MM.1S (cell line): ENCODE measurements at places on chromosomes 5 and 9.
A peak's percentile ranks its signal among the peaks of the same experiment; 100 is the strongest.

GRCh38 chr9:80632041-80632440 lies 1057.3 kb downstream of the TLE1 start:
- H3K4me1 ChIP-seq, result no peaks in the 10 kb centered on the region
- H3K4me3 ChIP-seq, result no peak overlapping the region
- H3K27ac ChIP-seq, result no peak overlapping the region
- no peaks in the 10 kb centered on the region for H3K27me3 ChIP-seq
- no peak for DNase-seq

DNA sequence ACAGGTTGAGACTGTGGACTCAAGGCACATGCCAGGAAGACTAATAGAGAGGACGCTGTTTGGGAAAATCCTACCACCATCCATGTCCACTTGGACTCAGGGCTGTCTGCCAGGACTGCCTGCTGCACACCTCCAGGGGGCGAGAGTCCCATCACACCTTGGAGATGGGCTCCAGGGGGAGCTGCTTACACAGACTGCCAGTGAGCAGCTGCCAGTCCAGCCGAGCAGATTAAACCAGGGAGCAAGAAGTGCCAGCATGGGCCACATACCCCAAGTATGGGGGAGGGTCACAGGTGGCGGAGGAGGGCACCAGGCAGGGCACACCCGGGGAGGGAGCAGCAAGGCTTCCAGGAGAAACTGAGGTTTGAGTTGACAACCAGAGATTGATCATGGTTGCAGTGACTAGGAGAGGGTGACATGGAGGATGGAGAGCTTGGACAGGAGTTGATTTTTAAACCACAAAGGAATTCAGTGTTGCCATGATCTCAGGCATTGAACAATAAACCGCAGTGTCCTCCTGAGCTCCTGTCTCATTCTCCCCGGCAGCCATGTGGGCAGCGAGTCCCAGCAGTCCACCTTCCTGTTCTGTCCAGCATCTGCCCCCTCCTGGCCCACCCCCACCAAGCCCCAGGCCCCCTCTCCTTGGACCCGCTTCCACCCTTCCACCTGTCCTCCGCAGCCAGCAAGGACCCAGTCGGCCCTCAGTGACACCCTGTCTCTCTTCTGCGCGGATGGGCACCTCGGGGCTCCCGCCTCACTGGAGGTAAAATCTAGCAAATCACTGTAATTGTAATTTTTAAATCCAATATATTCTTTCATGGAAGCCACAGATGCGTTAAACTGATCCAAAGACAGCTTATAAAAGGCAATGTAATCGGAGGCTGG lies 3.1 kb upstream of the VAV2 start:
- H3K36me3 ChIP-seq, result no peaks in the 10 kb centered on the region

GRCh38 chr5:142432961-142433360 lies 108.1 kb upstream of the SPRY4 start:
- DNase-seq, result no peak
- no peaks in the 10 kb centered on the region for H3K36me3 ChIP-seq
- H3K4me3 ChIP-seq, result no peak overlapping the region
- no peaks in the 10 kb centered on the region for H3K4me1 ChIP-seq
- no peak overlapping the region for H3K27ac ChIP-seq

- no peak overlapping the region for H3K27ac ChIP-seq
- no peak for DNase-seq
- no peaks in the 10 kb centered on the region for H3K27me3 ChIP-seq
- no peaks in the 10 kb centered on the region for H3K4me1 ChIP-seq
- no peaks in the 10 kb centered on the region for H3K36me3 ChIP-seq
Observed at GRCh38 chr9:111678293-111678692, 16.9 kb downstream of the GNG10 start.

DNA sequence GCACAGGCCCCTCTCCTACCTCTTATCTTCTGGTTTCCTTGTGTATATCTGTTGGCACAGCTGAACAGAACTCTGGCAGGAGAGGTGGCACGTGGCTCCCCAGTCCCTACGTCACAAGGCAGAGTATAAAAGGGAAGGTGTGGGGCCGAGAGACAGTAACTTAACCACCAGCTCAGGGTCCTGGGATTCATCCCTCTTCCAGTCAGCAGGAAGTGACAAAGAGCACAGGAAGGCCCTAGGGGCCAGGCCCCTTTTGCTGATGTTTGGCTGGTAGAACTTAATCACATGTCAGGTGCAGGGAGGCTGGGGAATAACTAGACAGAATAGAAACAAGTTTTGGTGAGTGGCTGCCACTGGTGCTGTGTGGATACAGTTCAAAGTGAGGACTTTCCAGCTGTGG lies 4.5 kb upstream of the ICE1 start:
- H3K4me1 ChIP-seq, result peaks cover 23% of the 10 kb centered on the region
- DNase-seq, result no peak
- H3K27ac ChIP-seq, result no peak overlapping the region
- H3K4me3 ChIP-seq, result no peak overlapping the region
- H3K36me3 ChIP-seq, result no peaks in the 10 kb centered on the region
- H3K27me3 ChIP-seq, result no peaks in the 10 kb centered on the region

GRCh38 chr5:68420476-68421344 lies 205.2 kb downstream of the PIK3R1 start:
- H3K27me3 ChIP-seq, result no peaks in the 10 kb centered on the region
- no peak for DNase-seq
- H3K36me3 ChIP-seq, result no peaks in the 10 kb centered on the region
- H3K27ac ChIP-seq, result no peak overlapping the region
- 0 out of 2 replicates have a peak, but pooled peaks cover 4% of the 10 kb centered on the region for H3K4me1 ChIP-seq

- H3K27ac ChIP-seq, result no peak overlapping the region
- no peaks in the 10 kb centered on the region for H3K27me3 ChIP-seq
- peaks cover 27% of the 10 kb centered on the region for H3K4me1 ChIP-seq
- no peak overlapping the region for H3K4me3 ChIP-seq
Observed at GRCh38 chr5:54257366-54258118, 52.8 kb downstream of the ARL15 start.

DNA sequence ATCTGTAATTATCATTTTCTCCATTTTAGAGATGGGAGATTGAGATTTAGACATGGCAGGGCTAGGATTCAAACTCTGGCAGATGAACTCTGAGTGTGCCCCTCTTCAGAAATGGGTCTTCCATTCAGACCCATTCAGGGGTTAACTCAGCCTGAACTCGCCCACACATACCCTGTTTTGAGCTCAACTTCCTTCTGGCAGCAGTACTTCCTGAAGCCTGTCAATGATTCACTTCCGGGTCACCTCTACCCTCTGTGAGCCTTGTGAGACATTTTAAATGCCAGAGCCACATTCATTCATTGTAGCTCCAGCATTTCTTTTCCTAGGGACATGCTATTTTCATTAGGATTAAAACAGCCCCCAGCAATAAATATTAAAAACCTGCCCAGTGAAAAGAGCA lies 209.3 kb upstream of the SLC24A2 start:
- H3K27ac ChIP-seq, result no peak overlapping the region
- DNase-seq, result no peak
- H3K4me3 ChIP-seq, result no peak overlapping the region

DNA sequence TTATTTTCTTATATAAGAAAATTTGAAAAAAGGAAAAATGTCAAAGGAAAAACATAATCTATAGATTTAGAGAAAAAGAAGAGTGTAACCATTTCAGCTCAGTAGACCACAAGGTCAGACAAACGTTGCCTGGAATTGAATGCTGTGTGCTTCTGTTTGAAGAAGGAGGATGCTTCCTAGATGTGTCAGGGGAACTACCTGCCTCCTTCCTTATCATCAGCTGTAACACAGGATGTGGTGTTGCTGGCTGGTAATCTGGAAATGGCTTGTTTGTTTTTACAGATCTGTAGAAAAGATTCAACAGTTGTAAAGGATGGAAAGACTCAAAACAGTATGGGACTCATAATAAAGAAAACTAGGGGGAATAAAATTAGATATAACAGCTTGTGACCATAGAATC lies 160.7 kb upstream of the MEF2C start:
- peak; percentile 28 for DNase-seq
- H3K4me1 ChIP-seq, result no peaks in the 10 kb centered on the region
- no peaks in the 10 kb centered on the region for H3K27me3 ChIP-seq
- H3K36me3 ChIP-seq, result no peaks in the 10 kb centered on the region
- no peak overlapping the region for H3K27ac ChIP-seq

DNA sequence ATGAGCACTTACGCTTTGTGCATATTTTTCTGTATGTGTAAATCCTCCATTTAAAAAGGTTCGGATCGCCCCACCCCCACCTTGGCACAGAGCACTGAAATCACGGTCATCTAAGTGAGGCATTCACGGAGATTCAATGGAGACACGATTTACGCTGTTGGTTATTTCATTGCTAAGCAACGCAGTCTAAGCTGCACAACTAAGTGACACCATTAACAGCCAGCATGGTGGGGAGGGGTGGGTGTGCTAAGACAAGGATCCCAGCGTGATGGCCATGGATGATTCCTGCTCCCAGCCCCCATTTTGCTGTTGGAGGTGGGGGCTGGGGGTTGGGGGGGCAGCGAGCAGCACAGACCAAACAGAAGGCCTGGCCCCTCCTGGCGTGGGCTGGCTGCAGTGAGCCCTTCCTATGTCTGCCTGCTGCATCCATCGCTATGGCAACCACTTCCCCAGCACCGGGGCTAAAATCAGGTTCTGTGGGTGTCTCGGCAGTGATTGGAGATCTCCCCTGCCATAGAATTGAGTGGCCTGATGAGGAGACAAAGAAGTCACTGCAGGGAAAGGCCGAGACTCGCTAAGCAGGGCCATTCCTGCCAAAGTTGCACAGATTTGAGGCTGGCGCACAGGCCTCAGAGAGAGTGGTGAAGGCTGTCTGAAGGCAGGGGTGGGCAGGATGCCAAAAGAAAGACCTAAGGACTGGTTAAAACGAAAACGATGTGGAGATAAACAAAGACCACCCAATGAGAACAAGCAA lies 14.3 kb upstream of the MARCHF6 start:
- no peaks in the 10 kb centered on the region for H3K4me1 ChIP-seq
- H3K27ac ChIP-seq, result no peak overlapping the region
- no peaks in the 10 kb centered on the region for H3K36me3 ChIP-seq
- DNase-seq, result no peak

- no peak overlapping the region for H3K4me3 ChIP-seq
- H3K27ac ChIP-seq, result no peak overlapping the region
- H3K36me3 ChIP-seq, result peaks cover 18% of the 10 kb centered on the region
- H3K27me3 ChIP-seq, result no peaks in the 10 kb centered on the region
- no peak for DNase-seq
Observed at GRCh38 chr9:107316795-107317661, 33.9 kb downstream of the RAD23B start.

- H3K27me3 ChIP-seq, result no peaks in the 10 kb centered on the region
- H3K27ac ChIP-seq, result no peak overlapping the region
- H3K4me1 ChIP-seq, result no peaks in the 10 kb centered on the region
- DNase-seq, result peak; percentile 69
- H3K36me3 ChIP-seq, result no peaks in the 10 kb centered on the region
- H3K4me3 ChIP-seq, result no peak overlapping the region
Observed at GRCh38 chr5:90783460-90784333, 225.1 kb downstream of the ADGRV1 start.

GRCh38 chr5:176996780-176997179 lies 9.8 kb downstream of the UIMC1 start:
- peak; percentile 14 for DNase-seq
- H3K27ac ChIP-seq, result peak overlapping the region; percentile 83
- H3K4me1 ChIP-seq, result peaks cover 43% of the 10 kb centered on the region
- H3K36me3 ChIP-seq, result no peaks in the 10 kb centered on the region
- H3K4me3 ChIP-seq, result peak overlapping the region; percentile 1; the same call in 1 of the 2 replicates

DNA sequence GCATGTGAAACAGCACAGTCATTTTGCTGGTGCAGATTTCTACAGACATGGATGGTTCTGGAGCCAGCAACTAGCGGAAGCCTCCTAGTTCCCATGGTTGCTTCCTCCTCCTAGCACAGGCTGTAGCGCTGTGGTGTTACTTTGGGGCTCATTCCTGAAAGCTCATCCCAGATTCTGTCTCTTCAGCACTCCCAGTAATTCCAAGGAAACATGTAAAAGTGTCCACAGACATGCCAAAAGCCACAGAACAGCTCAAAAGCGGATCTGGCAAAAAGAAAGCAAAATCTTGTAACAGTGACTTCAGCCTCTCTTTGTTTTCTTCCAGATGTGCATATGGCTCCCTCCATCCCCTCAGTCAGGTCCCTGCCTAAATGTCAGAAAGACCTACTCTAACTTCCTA lies 144.1 kb downstream of the CEP120 start:
- no peaks in the 10 kb centered on the region for H3K36me3 ChIP-seq
- H3K27ac ChIP-seq, result no peak overlapping the region
- no peak overlapping the region for H3K4me3 ChIP-seq
- DNase-seq, result no peak

DNA sequence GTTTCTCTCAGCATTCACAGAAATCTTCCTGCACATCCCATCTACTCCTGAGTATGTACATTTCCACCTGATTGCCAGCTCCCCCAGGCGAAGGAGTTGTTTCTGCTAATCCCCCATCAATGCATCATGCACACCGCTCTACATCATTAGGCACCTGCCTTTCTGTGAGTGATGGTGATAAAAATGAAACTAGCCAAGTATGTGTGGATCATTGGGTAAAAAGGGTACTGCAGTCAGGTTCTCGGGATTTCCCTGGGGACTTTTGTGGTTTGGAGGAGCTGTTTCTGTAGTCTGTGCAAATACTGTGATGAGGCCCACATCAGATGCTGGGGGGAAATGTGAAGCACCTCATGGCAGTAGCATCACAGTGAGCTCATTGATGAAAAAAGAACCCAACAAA lies 30.4 kb downstream of the CAMK4 start:
- H3K27ac ChIP-seq, result peak overlapping the region; percentile 84
- peaks cover 33% of the 10 kb centered on the region for H3K4me1 ChIP-seq
- peak; percentile 82 for DNase-seq
- no peaks in the 10 kb centered on the region for H3K36me3 ChIP-seq
- H3K27me3 ChIP-seq, result no peaks in the 10 kb centered on the region

DNA sequence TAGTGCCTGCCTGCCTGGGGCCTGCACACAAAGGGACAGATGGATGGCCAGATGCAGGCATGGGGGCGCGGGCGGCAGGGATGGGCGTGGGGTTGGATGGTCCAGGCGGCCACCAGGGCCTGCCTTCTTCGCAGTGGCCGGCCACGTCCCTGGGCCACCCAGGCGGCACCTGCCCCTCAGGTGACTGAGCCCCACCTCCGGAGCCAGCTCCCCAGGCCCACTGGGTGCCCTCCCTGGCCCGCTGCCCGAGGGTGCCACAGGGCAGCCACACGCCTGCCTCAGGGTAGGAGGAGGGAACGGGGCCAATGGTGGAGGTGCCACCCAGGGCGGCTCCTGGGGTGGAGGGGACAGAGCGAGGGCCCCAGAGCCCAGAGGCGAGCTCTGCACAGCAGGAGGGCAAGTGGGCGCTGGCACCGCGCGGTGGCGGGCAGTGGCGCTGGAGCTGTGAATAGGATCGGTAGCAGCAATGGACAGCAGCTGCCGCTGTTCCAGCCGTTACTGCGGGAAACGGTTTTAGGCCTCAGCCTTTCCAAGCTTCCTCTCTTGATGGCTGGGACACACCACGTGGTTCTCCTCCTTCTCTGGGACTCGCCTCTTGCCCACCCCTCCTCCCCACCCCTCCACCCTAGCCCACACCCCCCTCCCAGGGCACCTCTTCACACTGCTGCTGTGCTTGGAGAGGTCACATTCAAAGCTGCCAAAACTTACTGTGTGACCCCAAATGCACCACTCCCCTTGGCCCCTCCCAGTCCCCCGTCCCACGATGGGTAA lies 19.1 kb downstream of the LHX3 start:
- no peaks in the 10 kb centered on the region for H3K36me3 ChIP-seq
- H3K4me1 ChIP-seq, result no peaks in the 10 kb centered on the region
- no peak for DNase-seq
- H3K4me3 ChIP-seq, result no peak overlapping the region

GRCh38 chr5:153148624-153148976 lies 341.9 kb upstream of the GRIA1 start:
- peaks cover 9% of the 10 kb centered on the region for H3K4me1 ChIP-seq
- DNase-seq, result no peak
- no peaks in the 10 kb centered on the region for H3K36me3 ChIP-seq
- no peak overlapping the region for H3K4me3 ChIP-seq
- no peak overlapping the region for H3K27ac ChIP-seq
